ENCODE measurements at places on chromosomes 6 and 20.
A peak's percentile ranks its signal among the peaks of the same experiment; 100 is the strongest.

GRCh38 chr20:56463428-56463827, 5.0 kb upstream of the RTF2 start:
- DNase-seq = no peak

DNA sequence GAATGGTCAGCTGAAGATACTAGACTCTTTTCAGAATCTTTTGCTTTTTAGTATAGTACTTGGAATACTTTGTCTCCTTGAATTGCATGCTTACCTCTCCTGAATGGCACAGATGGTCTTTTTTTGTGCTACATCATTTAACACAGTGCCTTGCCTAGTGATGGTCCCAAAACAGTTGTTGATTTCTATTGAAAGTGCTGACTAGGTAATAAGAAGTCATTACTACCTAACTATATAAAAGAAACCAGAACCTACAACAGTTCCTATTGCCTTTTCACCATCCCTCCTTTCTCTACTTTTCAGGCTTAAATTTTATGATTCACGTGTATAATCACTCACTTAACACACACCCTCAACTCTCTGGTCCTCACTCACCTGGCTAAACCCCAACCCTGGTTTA, 64.6 kb upstream of the PRND start:
- DNase-seq = no peak

- DNase-seq = no peak
Observed at GRCh38 chr6:54140811-54141210, 29.6 kb downstream of the MLIP start.

GRCh38 chr20:62886709-62887058, 25.1 kb upstream of the TCFL5 start:
- DNase-seq = no peak

DNA sequence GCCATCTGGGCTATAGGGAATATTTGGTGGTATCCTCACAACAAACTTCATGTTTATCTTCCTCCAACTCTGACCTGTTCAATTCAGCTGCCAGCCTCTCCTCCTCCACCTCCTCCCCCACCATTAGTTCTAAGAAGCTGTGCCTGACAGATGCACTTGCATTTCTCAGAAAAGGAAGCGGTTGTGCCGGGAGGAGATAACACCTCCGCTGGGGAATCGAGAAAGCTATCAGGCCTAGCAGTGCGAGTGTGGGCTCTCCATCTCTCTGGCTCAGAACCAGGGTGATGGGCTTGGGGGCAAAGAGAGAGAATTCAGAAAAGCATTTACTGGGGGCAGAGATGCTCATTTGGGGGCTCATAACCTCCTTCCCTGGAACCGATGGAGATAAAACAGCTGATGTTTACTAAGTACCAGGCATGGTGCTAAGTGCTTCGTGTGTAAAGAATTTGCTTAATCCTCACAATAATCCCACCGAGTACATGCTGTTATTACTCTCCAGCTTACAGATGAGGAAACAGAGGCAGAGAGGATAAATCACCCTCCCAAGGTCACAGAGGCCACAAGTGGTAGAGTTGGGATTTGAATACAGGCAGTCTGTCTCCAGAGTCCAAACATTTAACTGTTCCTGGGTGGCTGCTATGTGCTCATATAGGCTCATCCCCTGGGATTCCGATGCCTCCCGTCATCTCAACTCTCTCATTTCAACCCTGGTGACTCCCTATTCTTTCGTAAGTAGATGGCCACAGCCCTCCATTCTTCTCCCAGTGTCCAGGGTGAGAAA, 38.3 kb downstream of the COX4I2 start:
- DNase-seq = no peak

GRCh38 chr20:63102721-63103375, 96.1 kb upstream of the BHLHE23 start:
- DNase-seq = no peak

- no peak for DNase-seq
Observed at GRCh38 chr6:132131758-132132157, 180.6 kb upstream of the CCN2 start.

GRCh38 chr6:35161266-35161665, 20.1 kb upstream of the TCP11 start:
- DNase-seq = no peak

DNA sequence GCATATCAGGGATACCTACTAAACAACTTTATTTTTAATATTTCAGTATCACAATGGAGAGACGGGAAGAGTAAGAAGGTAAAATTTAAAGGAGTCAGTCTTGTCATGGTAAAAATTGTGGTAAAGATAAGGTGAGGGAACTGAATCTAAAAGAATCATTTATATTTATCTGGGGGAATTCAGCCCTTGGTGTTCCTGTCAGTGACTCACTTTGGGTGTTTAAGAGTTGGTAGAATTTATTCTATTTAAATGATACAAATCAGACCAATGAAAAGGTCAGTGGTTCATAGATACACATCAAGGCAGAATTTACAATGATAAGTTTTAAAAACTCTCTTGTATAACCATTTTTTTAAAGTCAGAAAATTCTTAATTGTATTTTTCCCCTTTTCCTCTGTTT, 164.4 kb downstream of the CDKAL1 start:
- DNase-seq = no peak

GRCh38 chr6:80403365-80403764, 296.9 kb downstream of the BCKDHB start:
- no peak for DNase-seq

GRCh38 chr6:72704979-72705378, 83.1 kb downstream of the KCNQ5 start:
- DNase-seq = peak; percentile 63

GRCh38 chr20:46169245-46170171, 51.4 kb downstream of the CD40 start:
- DNase-seq = no peak

- no peak for DNase-seq
Observed at GRCh38 chr20:49455691-49456090, 26.8 kb downstream of the KCNB1 start.

- no peak for DNase-seq
Observed at GRCh38 chr20:23776067-23776771, 25.5 kb upstream of the CST1 start.

- no peak for DNase-seq
Observed at GRCh38 chr6:1076531-1077459, 235.1 kb upstream of the FOXQ1 start.

DNA sequence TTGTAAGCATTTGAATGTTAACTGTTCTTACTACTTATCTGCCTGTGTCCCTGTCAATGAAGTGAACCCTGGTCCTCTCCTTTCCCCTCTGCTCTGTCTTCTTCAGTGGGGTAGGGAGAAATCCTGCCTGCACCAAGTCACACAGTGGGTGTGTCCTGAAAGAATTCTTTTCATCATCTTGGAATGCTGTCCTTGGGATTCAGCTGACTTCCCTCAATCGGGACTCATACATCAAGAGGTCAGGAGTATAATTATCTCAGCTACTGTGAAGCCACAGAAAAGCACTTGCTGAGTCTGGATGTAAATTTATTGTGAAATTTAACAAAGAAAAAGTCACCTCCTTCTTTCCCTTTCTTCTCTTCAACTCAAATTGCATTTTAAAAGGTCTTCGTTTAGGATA, 328.5 kb downstream of the SOX4 start:
- no peak for DNase-seq

DNA sequence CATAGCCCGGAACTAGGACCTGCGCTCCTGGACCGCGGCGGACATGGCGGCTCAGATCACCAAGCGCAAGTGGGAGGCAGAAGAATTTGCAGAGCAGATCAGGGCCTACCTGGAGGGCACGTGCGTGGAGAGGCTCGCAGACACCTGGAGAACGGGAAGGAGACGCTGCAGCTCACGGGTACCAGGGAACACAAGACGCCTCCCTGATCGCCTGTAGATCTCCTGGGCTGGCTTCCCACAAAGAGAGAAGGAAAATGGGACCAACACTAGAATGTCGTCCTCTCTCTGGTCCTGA, 15.1 kb upstream of the HLA-A start:
- no peak for DNase-seq

- no peak for DNase-seq
Observed at GRCh38 chr6:51648236-51648635, 439.2 kb downstream of the PKHD1 start.

DNA sequence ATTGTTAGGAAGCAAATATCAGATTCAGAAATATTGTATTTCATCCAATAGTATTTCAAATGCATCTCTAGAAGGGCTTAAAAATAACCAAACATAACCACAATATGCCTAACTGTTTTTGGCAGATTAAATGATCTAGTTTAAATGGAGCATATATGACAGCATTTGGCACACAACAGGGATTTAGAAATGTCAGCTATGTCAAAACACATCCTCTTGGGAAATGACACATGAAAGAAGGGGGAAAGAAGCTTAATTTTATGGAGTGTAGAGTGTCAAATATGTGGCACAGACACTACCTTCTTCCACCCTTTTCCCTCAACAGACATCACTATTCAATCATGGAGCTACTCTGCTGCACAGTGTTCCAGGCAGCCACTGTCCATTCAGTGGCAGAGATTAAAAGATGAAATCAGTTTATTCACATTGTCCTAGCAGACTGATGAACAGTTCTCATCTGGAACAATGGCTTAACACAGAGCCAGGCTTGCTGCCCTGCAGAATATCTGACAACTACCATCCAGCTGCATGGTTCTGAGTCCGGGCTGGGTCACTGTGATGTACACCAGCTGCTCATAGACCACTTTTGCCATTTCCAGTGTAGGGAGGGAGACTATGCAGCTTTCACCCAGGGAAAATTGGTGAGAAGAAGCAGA, 349.8 kb downstream of the DHX35 start:
- DNase-seq = no peak

- no peak for DNase-seq
Observed at GRCh38 chr6:170184316-170184715, 106.6 kb downstream of the DLL1 start.

GRCh38 chr6:13763740-13764381, 50.5 kb downstream of the MCUR1 start:
- no peak for DNase-seq

GRCh38 chr6:107059606-107060005, 31.6 kb downstream of the MTRES1 start:
- no peak for DNase-seq

- no peak for DNase-seq
Observed at GRCh38 chr6:23875006-23875405, 251.0 kb upstream of the NRSN1 start.

- DNase-seq = peak; percentile 10
Observed at GRCh38 chr6:815348-815738, 122.4 kb upstream of the EXOC2 start.

DNA sequence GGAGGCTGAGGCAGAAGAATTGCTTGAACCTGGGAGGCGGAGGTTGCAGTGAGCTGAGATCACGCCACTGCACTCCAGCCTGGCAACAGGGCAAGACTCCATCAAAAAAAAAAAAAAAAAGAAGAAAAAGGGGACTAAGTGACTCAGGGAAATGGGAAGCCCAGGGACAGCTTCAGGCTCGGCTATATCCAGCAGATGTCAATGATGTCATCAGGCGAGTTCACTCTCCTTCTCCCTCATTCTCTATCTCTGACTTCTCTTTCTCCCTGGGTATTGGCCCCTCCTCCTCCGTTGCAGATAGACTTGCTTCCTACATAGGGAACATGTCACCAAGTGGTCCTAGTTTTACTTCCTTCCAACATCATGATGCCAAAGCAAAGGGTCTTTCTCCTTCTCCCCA, 316.8 kb downstream of the TFAP2C start:
- no peak for DNase-seq

- DNase-seq = no peak
Observed at GRCh38 chr6:39321761-39322160, 741 bp downstream of the KCNK16 start.

DNA sequence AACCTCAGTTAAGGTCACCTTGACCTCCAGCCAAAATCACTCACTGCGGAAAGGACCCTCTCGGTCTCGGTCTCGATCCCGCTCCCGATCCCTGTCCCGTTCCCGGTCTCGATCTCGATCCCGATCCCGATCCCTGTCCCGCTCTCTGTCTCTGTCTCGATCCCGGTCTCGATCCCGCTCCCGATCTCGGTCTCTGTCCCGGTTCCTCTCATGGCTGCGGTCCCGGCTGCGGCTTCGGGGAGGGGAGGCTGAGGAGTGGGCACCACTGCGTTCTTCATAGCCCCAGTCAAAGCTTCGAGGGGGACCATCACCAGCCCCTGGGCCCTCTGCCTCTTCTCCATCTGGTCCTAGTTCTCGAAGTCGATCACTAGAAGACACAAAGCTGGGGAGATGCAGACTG, 4.3 kb downstream of the NELFE start:
- DNase-seq = no peak

- no peak for DNase-seq
Observed at GRCh38 chr6:143516690-143517446, 5.3 kb upstream of the FUCA2 start.

DNA sequence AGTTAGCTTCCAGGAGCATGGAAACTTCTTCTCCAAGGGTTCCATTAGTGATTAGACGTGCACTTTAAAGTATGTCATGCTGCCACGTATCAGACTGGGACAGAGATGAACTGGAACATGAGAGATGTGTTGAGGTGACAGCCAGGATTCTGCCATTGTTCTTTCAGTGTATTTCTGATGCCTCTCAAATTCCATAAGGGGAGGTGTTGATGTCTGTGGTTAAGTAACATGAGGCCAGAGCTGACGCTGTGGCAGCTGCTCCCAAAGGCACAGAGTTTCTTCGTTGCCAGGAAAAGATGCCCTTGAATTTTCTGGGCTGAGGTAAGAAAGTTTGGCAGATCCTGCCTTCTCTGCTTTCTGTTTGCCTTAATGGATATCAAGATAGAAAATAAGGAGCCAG, 63.5 kb downstream of the TRMT6 start:
- DNase-seq = no peak

DNA sequence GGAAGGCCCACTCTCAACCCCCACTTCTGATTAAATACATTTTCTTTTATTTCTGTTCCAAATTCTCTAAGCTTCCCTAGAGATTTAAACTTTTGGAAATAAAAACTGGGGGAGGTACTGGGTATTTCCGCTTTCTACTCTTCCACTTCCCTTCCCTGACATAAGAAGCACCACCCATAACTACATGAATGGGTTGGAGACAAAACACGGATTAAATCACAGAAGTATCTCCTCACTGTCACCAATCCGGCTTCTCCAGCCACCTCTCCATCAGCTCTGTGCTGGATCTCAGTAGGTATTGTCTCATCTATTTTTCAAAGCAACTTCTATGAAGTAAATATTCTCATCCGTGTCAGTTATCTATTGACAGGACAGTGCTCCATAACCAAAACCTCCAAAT, 150.7 kb downstream of the TSHZ2 start:
- no peak for DNase-seq

DNA sequence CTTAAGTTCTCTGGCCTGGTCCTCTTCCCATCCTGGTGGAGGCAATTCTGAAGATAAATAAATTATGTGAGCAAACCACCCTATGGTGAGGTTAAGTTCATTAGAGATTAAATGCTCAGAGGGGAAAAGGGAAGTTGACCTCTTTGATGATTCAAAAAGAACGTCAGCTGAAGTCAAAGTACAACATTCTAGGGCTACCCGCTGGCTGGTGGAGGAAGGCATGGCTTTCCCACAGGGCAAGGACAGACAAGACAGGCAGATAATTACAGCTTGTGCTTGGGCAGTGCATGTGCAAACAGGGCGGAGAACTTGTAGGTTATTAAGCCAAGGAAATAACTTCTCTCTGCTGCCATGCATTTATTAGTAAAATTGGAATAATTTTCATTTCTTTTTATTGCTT, 91.0 kb upstream of the SLC24A3 start:
- DNase-seq = no peak

GRCh38 chr6:33391922-33392594, 435 bp downstream of the KIFC1 start:
- no peak for DNase-seq

All from T47D (cell line).